AG20443 (cell line): ENCODE measurements at places on chromosomes 16 and 17.

DNA sequence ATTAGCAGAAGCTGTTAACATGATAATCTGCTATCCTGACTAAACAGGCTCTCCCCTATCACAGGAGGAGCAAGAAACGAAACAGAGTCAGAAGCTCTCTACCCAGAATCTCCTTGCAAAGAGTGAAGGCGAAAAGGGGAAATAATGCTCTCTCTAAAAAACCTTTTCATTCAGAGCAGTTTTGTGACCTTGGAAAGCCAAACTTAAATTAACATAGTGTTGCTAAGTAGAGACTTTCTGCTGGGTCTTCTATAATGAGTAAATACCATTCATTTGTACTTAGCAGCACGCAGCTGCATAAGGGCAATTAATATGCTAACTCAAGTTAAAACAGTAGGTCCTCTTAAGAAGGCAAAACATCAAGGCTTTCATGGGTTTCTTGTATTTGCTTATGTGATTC lies 101.7 kb upstream of the GPR139 start:
- DNase-seq = no peak

GRCh38 chr17:1365445-1366039 lies 34.5 kb downstream of the YWHAE start:
- DNase-seq = peak; percentile 76

- peak; percentile 66 for DNase-seq
Measured at GRCh38 chr16:62041401-62041800, 5.2 kb upstream of the CDH8 start.

- no peak for DNase-seq
Measured at GRCh38 chr17:28712032-28712704, 480 bp upstream of the PROCA1 start.

- DNase-seq = no peak
Measured at GRCh38 chr17:41654678-41655607, 30.6 kb upstream of the KRT17 start.

DNA sequence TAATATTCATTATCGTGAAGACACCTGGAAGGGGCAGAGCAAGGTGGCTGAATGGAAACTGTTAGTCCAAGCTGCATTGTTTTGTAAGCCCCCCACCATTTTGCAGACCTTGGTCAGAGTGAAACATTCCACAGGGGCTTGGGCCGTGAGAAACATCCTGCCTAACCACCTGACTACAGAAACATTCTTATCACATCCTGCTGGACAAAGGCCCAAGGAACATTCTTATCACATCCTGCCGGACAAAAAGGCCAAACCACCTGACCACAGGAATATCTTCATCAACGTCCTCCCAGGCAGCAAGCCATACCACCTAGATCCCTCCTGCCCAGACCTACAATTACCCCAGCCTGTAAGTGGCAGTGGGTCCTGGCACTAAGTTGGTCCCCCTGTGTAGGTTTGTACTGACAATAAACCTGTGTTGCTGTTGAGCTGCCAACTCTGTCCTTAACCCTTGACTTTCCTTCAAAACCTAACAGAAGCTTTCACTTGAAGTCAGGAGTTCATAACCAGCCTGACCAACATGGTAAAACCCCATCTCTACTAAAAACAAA lies 19.6 kb downstream of the ATF7IP2 start:
- no peak for DNase-seq

DNA sequence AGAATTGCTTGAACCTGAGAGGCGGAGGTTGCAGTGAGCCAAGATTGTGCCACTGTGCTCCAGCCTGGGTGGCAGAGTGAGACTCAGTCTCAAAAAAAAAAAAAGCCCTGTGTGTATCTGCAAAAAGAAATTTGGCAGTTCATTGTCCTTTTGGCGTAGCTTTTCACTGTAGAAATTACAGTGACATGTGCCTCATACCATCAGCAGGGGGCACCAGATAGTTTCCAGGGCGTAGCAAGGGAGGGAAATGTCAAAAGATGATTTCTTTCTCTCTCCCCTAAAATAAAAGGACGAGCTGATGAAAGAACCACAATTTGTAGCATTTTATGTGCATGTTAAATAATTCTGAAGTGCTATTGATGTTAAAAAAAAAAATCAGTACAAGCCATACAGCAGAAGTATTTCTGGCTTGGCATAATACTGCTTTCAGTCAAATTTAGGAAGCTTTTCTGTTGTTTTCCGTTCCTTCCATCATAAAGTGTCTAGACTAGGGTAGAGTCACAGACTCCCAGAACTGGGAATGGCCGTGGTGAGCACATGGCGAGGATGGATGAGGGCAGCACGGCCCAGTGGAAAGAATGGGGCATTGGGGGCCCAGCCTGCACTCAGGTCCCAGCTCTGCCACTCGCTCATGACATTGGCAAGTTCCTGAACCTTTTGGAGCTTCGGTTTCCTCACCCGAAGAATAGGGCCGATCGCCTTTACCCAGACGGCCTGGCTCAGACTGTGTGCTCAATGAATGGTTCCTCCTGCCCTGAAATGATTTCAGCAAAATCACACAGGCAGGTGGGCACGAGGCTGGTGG lies 59.8 kb upstream of the RPH3AL start:
- peak; percentile 59 for DNase-seq

DNA sequence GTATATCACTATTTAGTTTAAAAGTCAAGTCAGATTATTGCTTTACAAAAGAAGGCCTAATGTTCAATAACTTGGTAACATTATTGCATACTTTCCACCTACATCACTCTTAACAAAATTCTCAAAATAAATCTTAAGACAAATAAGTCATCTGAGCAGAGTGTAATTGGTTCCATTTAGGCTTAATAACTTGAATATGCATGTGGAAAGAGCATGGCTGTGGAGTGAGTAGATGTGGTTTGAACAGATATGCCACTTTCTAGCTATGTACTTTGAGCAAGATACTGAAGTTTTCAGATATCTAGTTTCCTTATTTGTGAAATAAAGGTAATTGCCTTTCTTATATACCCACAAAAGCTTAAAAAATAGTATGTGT lies 6.7 kb upstream of the EVI2A start:
- peak; percentile 17 for DNase-seq

GRCh38 chr17:68518063-68518815 lies 6.0 kb downstream of the PRKAR1A start:
- DNase-seq = no peak

- no peak for DNase-seq
Measured at GRCh38 chr16:74186561-74186971, 110.0 kb upstream of the PSMD7 start.

GRCh38 chr17:53227514-53227913 lies 595.2 kb upstream of the KIF2B start:
- no peak for DNase-seq

DNA sequence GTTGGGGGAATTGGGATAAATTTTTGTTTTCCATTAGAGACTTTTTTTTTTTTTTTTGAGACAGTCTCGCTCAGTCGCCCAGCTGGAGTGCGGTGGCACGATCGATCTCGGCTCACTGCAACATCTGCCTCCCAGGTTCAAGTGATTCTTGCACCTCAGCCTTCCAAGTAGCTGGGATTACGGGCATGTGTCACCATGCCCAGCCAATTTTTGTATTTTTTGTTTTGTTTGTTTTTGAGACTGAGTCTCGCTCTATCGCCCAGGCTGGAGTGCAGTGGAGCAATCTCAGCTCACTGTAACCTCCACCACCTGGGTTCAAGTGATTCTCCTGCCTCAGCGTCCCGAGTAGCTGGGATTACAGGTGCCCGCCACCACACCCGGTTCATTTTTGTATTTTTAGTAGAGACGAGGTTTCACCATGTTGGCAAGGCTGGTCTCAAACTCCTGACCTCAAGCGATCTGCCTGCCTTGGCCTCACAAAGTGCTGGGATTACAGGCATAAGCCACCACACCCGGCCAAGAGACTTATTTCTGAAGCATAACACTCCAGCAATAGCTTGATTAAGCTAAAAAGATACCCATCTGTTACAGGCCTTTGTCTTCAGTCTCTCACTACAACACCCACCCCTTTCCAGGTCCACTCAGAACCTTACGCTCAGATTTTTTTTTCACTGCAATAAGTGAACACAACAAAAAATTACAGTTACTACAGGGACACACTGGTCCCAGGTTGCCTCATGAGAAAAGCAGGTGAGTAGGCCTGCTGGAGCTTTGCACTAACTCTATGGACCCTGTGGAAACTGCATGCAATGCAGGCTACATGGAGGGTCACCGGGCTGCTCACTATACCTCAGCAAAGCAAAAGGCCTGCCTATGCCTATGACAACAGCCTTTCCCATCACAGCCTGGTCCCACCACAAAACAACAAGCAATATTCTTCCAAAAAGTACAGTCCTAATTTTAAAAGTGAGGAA lies 34.6 kb downstream of the KANSL1 start:
- no peak for DNase-seq

GRCh38 chr17:19346351-19347255 lies 15.9 kb downstream of the B9D1 start:
- DNase-seq = peak; percentile 84

GRCh38 chr17:11832401-11833137 lies 164.7 kb downstream of the ZNF18 start:
- DNase-seq = no peak

GRCh38 chr17:40854175-40854814 lies 12.7 kb downstream of the KRT12 start:
- peak; percentile 65 for DNase-seq

DNA sequence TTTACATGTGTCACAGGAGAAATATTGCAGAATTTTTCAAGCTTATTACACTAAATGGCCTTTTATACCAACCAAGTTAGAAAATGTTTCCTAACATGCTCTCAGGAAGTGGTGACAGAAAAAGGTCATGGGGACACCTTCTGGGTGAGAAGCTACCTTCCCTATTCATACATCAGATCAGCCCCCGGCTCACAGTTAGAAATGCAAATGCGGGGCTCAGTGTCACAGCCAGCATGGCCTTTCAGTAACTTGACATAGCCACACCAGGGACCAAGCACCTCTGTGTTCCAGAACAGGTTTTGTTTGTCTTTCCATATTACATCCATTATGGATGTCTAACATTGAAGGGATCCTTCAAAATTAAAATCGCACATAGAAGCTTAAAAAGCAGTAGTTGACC lies 59.5 kb downstream of the CHD9NB start:
- DNase-seq = no peak

DNA sequence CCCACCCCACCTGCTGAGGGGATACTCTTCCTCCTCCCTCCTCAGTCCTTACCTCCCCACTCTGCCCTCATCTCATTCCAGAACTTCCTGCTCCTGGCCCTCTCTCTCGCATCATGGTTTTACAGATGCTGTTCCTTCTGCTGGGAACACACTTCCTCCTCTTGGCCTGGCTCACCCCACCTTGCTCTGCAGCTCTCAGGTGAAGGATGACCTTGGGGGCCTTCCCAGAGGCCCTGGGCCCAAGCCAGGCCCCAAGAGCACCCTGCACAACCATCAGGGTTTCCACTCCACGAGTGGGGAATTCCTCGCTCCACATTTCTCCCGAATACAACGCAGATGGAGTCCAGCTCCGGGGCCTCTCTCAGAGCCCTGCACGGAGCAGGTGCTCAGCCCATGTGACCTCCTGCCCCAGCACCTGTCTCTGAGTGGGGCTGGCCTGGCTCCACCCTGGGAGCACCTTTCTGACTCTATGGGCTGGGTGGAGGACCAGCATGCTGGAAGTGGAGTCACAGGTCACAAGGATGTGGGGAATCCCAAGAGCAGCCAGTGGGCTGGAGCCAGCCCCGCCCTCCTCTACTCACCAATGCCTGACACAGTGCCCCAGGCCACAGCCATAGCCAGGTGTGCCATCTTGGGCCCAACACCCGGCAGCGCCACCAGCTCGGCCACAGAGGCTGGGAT lies 4.5 kb downstream of the NTHL1 start:
- no peak for DNase-seq

DNA sequence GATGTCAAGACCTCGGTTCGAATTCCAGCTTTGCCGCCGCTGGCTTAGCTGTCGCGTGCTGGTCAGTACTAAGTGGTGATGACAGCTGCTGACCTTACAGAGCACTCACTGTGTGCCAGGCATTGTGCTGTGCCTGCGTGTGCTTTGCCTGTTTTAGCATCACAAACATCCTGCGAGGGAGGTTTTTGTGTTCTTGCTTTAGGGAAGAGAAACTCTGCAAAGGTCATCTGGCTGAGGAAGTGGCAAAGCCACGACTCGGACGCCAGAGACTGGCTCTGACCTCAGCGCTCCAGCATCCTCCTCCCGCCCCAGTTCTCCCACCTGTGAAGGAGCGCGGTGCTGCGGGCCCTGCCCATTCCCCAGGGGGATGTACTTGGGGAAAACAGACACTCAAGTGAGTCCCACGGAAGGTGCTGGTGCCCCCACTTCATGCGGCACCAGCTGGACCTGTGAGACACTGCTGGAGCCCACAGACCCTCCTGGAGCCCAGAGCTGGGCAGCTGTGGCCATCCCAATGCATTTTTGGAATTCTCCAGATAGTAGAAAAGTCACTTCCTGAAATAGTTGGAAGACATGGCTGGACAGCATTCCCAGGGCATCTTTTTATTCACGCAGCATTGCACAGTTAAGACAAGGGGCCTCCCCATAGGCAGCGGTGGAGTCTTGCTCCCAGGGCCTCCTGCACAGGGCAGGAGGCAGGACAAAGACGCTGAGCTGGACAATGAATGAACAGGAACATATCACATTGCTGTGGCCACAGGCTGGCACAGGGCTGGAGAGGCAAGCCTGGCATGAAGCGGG lies 20.0 kb upstream of the HERPUD1 start:
- peak; percentile 47 for DNase-seq

GRCh38 chr16:785563-786535 lies 2.3 kb downstream of the RPUSD1 start:
- DNase-seq = peak; percentile 79

- no peak for DNase-seq
Measured at GRCh38 chr17:81249223-81250040, 10.3 kb downstream of the NDUFAF8 start.

DNA sequence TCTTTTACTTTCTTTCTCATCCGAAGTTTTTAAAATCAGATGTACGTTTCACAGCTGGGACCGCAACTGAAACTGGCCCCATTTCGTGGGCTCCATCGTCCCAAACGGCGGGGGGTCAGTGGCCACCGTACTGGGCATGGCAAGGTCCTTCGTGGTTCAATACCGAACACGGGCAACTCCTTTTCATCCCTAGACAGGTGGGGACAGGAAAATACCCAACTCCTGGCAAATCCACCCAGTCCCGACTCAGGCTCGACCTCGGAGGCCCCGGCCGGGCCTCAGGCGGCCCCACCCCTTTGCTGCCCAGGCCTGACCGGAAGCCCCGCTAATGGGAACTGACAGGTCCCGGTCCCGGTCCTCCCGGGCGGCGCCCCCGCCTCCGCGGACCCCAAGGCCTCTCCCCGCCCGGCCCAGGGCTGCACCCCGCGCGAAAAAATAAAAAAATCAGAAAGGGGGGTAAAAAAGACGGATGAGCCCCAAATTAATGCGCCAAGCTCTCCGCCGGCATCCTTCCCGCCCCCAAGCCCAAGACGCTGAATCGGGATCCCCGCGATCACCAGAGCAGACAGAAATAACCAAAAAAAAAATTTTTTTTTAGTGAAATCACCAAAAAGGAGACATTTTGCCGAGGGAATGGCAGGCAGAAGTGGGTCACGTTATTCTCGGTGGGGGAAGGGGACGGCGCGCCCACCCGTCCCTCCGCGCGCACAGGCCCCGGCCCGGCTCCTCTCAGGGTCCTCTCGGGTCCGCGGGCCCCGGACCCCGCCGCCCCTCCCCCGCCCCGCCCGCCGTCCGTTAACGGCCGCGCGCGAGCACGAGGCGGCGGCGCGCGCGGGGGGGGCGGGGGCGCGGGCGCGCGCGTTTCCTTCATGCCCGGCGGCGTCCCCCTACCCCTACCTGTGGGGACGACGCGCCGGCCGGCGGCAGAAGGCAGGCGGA lies 562 bp downstream of the ZC3H7A start:
- DNase-seq = peak; percentile 82
